ENCODE measurements at places on chromosomes 7 and 10. TPM values are rescaled to one million over a fixed set of nuclear protein-coding genes. Genes with fewer than 3 reads are reported as not detected.

The PNLIPRP3 gene
- total RNA-seq, result not detected

DNA sequence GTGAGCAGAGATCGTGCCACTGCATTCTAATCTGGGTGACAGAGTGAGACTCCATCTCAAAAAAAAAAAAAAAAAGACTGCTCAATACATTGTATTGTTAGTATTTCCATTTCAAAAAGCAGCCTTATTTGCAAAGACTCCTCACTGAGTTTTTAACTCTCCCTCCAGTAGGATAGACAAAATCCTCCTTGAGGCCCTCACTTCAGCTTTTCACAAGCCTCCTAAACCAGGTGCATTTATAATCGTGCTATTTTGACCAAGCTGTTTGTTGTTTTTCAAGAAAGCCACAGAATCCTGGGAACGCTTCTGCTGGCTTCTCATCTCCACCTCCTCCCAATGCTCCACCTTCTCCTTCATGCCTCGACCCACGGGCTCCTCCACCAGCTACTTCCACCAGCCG lies 6.3 kb upstream of the DDIT4 start:
- DNase-seq, result no peak
- no peaks in the 10 kb centered on the region for H3K36me3 ChIP-seq
- peaks cover 22% of the 10 kb centered on the region for H3K4me1 ChIP-seq
- no peak overlapping the region for H3K4me3 ChIP-seq
- H3K27ac ChIP-seq, result no peak overlapping the region

DNA sequence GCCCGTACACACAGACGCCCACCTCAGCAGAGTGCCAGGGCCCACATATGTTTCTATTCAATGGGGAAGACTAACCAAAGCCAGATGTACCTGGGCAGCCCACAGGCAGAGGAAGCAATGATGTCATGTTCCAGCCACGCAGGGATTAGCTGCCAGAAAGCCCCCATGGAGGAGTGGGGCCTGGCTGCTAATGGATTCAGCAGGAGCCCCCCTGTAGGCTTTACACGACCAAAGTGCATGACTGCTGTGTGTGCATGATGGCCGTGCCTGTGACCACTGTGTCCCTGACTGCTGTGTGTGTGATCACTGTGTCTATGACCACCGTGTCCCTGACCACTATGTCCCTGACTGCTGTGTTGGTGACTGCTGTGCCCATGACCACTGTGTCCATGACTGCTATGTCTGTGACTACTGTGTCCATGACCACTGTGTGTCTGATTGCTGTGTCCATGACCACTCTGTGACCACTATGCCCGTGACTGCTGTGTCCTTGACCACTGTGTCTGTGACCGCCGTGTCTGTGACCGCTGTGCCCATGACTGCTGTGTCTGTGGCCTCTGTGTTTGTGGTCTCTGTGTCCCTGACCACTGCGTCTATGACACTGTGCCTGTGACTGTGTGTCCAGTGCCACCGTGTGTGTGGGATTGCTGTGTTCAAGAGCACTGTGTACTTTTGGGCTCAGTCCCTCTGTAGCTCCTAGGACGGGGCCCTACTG lies 409.3 kb downstream of the RPS24 start:
- H3K4me1 ChIP-seq, result no peaks in the 10 kb centered on the region
- no peaks in the 10 kb centered on the region for H3K36me3 ChIP-seq
- no peak for DNase-seq
- no peak overlapping the region for H3K27ac ChIP-seq
- H3K4me3 ChIP-seq, result no peak overlapping the region

- H3K4me3 ChIP-seq, result no peak overlapping the region
- H3K36me3 ChIP-seq, result no peaks in the 10 kb centered on the region
- no peak overlapping the region for H3K27ac ChIP-seq
- H3K27me3 ChIP-seq, result no peaks in the 10 kb centered on the region
- no peaks in the 10 kb centered on the region for H3K4me1 ChIP-seq
- no peak for DNase-seq
Measured at GRCh38 chr7:16357921-16358320, 63.4 kb downstream of the CRPPA start.

GRCh38 chr10:131662851-131663250 lies 238.0 kb upstream of the PPP2R2D start:
- H3K4me3 ChIP-seq, result no peak overlapping the region
- no peaks in the 10 kb centered on the region for H3K27me3 ChIP-seq
- no peaks in the 10 kb centered on the region for H3K36me3 ChIP-seq
- H3K27ac ChIP-seq, result no peak overlapping the region
- DNase-seq, result no peak

All from natural killer cell (primary cell).